PC-9 (cell line): ENCODE measurements at places on chromosomes 5 and 9. TPM values are rescaled to one million over a fixed set of nuclear protein-coding genes. Genes with fewer than 3 reads are reported as not detected.

DNA sequence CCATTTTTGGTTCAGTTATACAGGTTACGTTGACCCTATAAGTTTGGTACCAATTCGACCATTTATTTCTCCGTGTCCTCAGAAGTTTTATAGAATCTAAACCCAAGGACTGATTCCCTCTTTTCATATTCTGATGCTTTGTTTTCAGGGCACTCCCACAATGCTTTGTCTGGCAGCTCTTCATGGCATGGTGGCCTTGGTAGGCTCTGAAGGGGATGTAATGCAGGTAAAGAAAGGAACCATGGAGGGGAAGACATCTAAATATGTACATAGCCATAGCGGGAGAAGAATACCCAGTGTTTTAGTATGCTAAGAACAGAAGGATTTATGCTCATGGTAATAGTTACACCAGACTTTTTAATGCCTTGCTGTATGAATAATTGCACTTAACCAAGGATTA, 82.7 kb downstream of the HACD4 start:
- DNase-seq, result no peak

The TMEM174 gene
- total RNA-seq, result not detected in 2 replicates

The TXNDC8 gene
- total RNA-seq, result not detected in 2 replicates

The ADGRD2 gene
- total RNA-seq, result not detected in 2 replicates

The JAK2 gene
- 2.7 and 4.9 TPM in 2 replicates for total RNA-seq

- DNase-seq, result no peak
Measured at GRCh38 chr5:133878236-133878555, 90.2 kb downstream of the C5orf15 start.

The MFAP3 gene
- 24.4 and 29.3 TPM in 2 replicates for total RNA-seq

The ARL10 gene
- 0.85 and 1.2 TPM in 2 replicates for total RNA-seq

- no peak for DNase-seq
Measured at GRCh38 chr5:87729781-87730180, 317.1 kb upstream of the CCNH start.

The TAF11L2 gene
- total RNA-seq, result not detected in 2 replicates

The ADRB2 gene
- 2.8 and 3.1 TPM in 2 replicates for total RNA-seq

The DMRT3 gene
- total RNA-seq, result not detected in 2 replicates

The TNC gene
- 1.1 and 1.9 TPM in 2 replicates for total RNA-seq
